Epithelial cell of proximal tubule (primary cell): ENCODE measurements at places on chromosomes 4 and X. TPM values are rescaled to one million over a fixed set of nuclear protein-coding genes. Genes with fewer than 3 reads are reported as not detected.
A peak's percentile ranks its signal among the peaks of the same experiment; 100 is the strongest.

DNA sequence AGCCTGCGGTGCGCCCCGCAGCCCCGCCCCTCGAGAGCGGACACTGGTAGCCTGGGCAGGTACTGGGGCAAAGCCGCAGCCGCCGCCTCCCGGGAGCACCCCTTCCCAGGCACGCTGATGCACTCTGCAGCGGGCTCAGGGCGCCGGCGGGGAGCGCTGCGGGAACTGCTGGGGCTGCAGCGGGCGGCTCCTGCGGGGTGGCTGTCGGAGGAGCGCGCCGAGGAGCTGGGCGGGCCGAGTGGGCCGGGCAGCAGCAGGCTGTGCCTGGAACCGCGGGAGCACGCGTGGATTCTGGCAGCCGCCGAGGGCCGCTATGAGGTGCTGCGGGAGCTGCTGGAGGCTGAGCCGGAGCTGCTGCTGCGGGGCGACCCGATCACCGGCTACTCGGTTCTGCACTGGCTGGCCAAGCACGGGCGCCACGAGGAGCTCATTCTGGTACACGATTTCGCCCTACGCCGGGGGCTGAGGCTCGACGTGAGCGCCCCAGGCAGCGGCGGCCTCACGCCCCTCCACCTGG is 401 bp downstream of the SOWAHD start:
- DNase-seq, result no peak

GRCh38 chr4:126957556-126957955 is 675.2 kb upstream of the INTU start:
- DNase-seq, result no peak

GRCh38 chr4:103207673-103208072 is 9.5 kb upstream of the CENPE start:
- DNase-seq, result no peak

- peak; percentile 7 for DNase-seq
These were observed 26.2 kb downstream of the LIN54 start for GRCh38 chr4:82984459-82984858.

DNA sequence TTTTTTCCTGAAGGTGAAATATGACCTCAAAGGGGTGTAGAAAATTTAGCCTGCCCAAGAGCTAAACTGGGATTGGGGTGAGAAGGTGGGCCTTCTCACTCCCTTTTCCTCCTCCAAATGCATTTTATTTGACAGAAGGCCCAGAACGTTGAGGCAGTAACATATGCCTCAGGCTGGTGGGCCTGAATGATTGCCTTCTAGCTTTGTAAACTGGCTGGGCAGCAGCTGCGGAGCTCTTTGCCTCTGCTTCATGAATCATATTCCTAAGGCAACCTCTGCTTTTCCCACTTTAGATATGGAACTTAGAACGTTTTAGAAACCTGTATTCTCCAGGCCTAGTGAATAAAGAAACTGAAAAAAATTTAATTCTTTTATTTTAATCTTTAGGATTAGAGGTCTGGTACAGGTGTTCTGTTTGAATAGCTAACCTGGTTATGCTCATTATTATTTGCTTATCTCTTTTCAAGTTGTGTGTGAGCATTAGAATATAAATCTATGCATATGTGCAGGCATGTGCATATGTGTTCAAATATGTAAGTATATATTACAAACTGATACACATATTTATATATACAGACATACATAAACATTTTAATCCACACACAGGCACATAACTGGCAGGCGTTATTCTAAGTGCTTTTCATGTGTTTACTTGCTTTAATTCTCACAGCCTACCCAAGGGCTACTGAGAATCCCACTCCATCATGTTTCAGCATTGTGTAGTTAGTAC is 11.5 kb downstream of the PRDM8 start:
- no peak for DNase-seq

GRCh38 chrX:30657196-30658161 is 4.3 kb downstream of the GK start:
- no peak for DNase-seq

CPZ gene
- total RNA-seq, result 0.86 and 2.0 TPM in 2 replicates

C4orf51 gene
- total RNA-seq, result not detected in 2 replicates

JADE1 gene
- total RNA-seq, result 19.0 and 28.2 TPM in 2 replicates

AGTR2 gene
- not detected in 2 replicates for total RNA-seq

RAB9B gene
- 0.22 and 0.40 TPM in 2 replicates for total RNA-seq

USP17L11 gene
- not detected in 2 replicates for total RNA-seq
